ENCODE measurements at places on chromosomes 2 and 18.
A peak's percentile ranks its signal among the peaks of the same experiment; 100 is the strongest.

GRCh38 chr2:151767536-151767935 lies 33.3 kb upstream of the NEB start:
- no peak overlapping the region for H3K27ac ChIP-seq
- no peak overlapping the region for H3K4me3 ChIP-seq
- H3K4me1 ChIP-seq, result peaks cover 3% of the 10 kb centered on the region
- peaks cover 5% of the 10 kb centered on the region for H3K36me3 ChIP-seq
- no peak for DNase-seq

- peak overlapping the region; percentile 53 for H3K27ac ChIP-seq
- no peak for DNase-seq
- no peak overlapping the region for H3K4me3 ChIP-seq
- H3K27me3 ChIP-seq, result no peaks in the 10 kb centered on the region
- peaks cover 2% of the 10 kb centered on the region for H3K36me3 ChIP-seq
Measured at GRCh38 chr2:69549421-69549820, 94.1 kb downstream of the AAK1 start.

DNA sequence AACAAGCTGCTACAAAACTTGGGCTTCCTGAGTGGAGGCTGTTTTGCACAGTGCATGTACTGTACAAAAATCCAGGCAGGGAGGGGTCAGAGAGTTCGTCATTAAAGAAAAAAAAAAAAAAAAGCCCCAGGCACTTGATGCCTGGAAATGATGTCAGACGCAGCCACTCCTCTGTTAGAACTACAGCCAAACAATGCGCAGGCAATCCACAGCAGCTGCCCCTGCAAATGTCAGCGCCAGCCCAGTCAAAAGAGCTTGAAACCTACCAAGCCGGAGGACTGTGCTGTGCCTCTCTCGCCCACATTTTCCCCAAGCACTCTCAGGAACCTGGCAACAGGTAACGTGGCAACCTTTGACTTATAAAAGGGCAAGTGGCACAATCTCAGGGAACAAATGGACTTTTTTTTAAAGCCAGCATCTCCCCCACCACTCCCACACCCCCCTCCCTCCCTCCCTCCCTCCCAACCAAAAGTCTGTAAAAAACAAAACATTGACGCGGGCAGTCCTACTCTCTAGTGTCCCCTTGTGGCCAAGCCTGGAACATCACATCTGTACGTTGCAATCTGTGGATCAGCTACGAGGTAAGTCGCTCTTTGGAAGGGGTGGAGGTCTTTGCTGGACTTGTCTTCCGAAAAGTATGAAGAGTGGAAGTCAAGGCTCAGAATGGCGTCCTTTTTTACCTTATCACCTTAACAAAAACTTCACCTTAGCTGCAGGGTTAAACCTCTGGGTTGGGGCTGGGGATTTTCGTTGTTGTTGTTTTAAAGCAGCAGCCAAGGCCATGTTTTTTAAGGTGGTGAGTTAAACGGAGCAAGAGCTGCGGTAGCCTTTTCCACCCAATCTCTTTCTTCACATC lies 144.2 kb downstream of the TGIF1 start:
- peak overlapping the region; percentile 99 for H3K27ac ChIP-seq
- peak overlapping the region; percentile 92 for H3K4me3 ChIP-seq
- H3K4me1 ChIP-seq, result peaks cover 46% of the 10 kb centered on the region
- peak; percentile 83 for DNase-seq

- H3K36me3 ChIP-seq, result no peaks in the 10 kb centered on the region
- H3K4me1 ChIP-seq, result peaks cover 5% of the 10 kb centered on the region
- H3K4me3 ChIP-seq, result no peak overlapping the region
- H3K27me3 ChIP-seq, result peaks cover 15% of the 10 kb centered on the region
- DNase-seq, result no peak
- no peak overlapping the region for H3K27ac ChIP-seq
Measured at GRCh38 chr2:217086038-217086522, 226.2 kb upstream of the TNP1 start.

GRCh38 chr18:79275992-79276391 lies 119.7 kb upstream of the NFATC1 start:
- H3K4me1 ChIP-seq, result peaks cover 13% of the 10 kb centered on the region
- no peak overlapping the region for H3K4me3 ChIP-seq
- no peak for DNase-seq
- no peaks in the 10 kb centered on the region for H3K27me3 ChIP-seq

GRCh38 chr2:191247381-191248057 lies 2.3 kb downstream of the MYO1B start:
- H3K4me3 ChIP-seq, result no peak overlapping the region
- H3K27ac ChIP-seq, result no peak overlapping the region
- no peak for DNase-seq
- H3K27me3 ChIP-seq, result peaks cover 40% of the 10 kb centered on the region

GRCh38 chr18:6328621-6329010 lies 86.1 kb downstream of the L3MBTL4 start:
- H3K36me3 ChIP-seq, result no peaks in the 10 kb centered on the region
- no peak overlapping the region for H3K27ac ChIP-seq
- no peaks in the 10 kb centered on the region for H3K4me1 ChIP-seq
- H3K4me3 ChIP-seq, result no peak overlapping the region

Data from T-helper 17 cell (primary cell).